GM23338 (cell line): ENCODE measurements at places on chromosomes 2 and 18.

DNA sequence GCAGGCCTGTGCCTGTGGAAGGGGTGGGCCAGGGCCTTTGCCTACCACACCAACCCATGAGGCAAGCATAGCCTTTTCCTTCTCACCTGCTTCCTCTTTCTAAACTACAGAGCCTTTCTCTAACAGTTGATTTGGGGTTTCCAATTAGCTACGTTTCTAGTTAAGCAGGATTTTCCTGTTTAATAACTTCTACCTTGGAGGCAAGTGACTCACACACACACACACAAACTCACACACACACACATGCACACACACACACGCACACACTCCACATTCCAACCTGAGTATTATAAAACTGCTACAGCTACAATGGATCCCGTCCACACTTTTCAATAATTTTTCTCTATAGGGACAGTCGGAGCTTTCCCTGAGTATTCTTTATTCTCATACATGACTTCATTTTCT is 84.9 kb downstream of the SOX11 start:
- DNase-seq, result no peak

GRCh38 chr2:60780721-60781120 is 24.7 kb downstream of the PAPOLG start:
- no peak for DNase-seq

- DNase-seq, result no peak
Measured at GRCh38 chr2:207778298-207778882, 8.7 kb upstream of the FZD5 start.

DNA sequence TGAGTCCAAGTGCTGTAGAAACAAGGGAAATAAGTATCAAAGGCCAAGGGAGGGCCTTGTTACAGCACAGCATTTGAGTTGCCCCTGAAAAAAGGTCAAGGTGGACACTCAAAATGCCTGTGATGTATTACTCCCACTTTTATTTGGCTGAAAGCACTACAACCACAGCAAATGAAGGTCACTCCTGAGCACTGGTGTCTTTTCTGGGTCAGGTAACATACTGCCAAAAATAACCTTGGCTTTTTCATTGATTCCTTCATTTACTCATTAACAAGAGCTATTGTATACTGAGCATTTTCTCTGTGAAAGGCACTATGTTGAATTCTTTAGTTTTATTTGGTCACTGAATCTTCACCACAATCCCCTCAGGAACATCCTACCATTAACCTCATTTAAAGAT is 590.3 kb downstream of the BCL11A start:
- no peak for DNase-seq
